ENCODE measurements at places on chromosomes 2 and 18.
A peak's percentile ranks its signal among the peaks of the same experiment; 100 is the strongest.

- DNase-seq = no peak
Observed at GRCh38 chr2:183868707-183869106, 729.6 kb upstream of the ZNF804A start.

DNA sequence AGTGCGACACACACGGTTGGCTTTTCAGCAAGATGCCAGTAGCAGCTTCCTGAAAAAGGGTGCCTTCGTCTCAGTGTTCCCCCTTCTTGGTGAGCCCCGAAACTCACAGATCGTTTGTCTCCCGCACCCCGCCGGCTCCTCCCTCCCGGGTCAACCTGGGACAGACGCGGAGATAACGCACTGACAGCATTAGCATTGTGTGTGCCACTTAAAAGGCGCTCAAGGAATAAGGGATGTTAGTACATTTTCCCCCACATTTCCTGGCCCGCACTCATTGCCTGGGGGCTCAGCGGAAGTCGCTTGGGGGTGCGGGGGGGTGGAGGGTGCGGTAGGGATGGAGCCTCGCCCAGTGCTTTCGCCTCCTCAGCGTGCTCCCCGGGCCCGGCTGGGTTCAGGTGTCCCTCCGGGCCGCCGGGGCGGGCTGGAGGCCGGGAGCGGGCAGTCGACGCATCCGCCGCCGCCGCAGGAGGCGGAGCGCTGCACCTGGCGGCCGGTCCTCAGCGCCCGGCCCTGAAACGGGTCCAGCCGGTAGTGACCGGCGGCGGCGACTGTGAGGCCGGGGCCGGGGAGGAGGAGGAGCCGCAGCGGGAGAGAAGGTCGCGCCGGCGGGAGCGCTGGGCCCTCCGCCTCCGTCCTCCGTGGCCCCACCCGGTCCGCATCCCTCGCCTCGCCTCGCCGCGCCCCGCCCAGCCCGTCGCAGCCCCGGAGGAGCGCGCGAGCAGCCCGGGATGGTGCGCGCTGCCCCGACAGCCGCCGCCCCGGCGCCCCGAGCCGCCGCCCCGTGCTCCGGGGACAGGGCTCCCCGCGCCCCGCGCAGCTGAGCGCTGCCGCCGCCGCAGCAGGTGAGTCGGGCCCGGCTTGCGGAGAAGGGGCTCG lies at the start of gene MFSD6:
Gene MFSD6, plus strand, starts transcription at position 694 of the 876 bp plus-strand sequence. CDS start 27,675 bp downstream, outside the sequence.
- DNase-seq = peak; percentile 27

GRCh38 chr2:48722391-48722790 lies 33.1 kb downstream of the LHCGR start:
- DNase-seq = no peak

DNA sequence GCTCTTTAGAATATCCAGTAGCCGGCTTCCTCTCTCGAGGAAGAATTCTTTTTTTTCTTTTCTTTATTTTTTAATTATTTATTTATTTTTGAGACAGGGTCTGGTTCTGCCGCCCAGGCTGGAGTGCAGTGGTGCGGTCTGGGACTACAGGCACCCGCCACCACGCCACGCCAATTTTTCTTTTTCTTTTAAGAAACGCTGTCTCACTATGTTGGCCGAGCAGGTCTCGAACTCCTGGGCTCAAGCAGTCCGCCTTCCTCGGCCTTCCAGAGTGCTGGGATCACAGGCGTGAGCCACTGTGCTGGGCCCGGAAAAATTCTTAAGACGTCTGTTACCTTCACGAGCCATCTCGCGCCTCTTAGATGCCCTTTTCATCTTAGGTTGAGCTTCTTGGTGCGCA lies 931 bp upstream of the TMEM131 start:
- no peak for DNase-seq

GRCh38 chr18:35508746-35509338 lies 11.1 kb upstream of the INO80C start:
- DNase-seq = no peak

DNA sequence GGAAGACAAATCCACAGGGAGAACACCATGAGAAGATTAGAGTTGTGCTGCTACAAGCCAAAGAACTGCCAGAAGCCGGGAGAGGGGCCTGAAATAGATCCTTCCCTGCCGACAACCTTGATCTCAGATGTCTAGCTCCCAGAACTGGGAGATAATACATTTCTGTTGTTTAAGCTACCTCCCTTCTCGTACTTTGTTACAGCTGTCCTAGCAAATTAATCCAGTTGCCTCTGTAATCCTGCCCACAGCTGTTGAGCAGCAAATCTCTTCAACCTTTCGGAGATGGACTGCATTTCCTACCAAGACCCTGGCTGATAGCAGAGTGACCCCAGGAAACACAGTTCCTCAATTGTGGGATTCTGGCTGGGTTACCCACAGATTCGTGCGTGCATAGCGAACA lies 2.6 kb upstream of the TBC1D8 start:
- DNase-seq = no peak

DNA sequence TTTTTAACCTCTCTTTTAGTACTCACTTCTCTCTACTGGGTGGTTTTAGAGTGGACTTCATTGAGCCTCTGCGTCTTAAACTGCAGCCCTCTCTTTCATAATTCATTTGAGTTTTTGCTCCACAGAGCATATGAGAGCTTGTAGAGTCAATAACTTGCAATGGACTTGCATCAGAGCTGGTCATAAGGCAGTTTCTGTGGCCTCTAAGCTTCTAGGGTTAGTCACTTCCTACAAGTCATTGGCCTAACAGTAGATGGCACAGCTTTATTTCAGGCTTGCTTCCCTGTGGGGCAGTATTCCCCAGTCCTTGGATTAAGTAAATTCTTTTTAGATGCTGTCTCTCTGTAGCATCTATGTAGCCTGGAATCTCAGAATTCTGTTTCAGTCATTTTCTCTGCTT lies 1435.7 kb downstream of the LRP1B start:
- no peak for DNase-seq
